EH (cell line): ENCODE measurements at places on chromosomes 16 and 17.

DNA sequence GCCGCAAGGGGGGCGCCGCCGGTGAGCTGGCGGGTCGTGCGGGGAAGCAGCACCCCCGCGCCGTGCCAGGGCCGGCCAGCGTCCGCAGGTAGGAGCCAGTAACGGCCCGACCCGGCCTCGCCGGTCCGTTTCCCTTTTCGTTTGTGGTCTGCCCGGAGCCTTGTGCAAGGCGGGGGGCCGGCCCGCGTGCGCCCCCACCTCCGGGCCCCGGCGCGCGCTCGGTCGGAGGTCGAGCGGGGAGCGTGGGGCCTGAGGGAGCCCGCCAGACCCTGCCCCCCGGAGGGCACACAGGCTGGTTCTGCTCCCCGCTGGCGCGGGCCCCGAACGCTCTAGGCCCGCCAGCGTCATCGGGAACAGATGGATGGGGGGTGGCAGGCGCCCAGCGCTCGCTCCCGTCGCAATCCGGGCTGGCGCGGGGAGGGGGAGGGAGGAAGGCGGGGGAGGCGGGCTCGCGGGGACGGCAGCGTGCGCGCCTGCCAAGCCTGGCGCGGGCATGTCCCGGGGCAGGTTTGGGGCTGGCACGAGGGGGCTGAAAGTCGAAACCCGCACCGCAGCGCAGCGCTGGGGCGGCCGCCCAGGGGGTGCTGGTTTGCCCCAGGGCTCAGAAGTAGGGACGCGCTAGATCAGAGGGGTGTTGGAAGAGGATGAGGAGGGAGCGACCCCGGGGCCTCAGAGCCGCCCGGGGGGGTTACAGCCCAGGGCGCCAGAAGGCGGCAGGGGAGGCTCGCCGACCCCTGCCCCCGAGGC, 1.5 kb upstream of the GSE1 start:
- DNase-seq: peak; percentile 85

DNA sequence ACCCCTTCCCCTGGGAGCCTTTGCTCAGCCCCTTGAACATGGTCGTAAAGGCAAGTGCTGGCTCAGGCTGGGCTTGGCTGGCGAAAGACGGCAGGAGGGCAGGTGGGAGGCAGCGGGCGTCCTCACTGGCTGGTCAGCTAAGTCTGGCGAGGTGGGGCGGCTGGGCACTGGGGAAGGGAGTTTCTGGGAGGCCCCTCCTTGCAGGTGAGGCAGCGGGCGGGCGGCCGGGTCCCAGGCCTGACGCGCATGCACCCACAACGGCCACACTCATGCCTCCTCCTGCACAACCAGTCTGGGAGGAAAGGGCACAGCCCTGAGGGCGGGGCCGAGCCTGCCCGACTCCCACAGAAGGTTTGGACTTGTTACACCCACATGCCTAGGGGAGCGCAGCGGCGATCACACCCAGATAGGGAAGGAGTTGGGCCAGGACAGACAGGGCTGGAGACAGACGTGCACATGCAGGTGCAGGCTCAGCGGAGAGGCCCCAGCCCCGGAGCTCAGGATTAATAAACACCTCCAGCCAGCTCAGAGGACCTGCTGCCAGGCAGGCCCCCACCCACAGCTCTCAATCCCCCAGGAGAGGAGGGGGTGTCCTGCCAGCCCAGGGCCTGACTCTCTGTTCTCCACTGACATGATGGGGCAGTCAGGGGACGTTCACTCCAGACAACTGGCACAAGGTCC, at the start of gene EVPL:
TSS of gene EVPL (minus strand) at position 148 of the 681 bp plus-strand sequence. CDS start at position 40, 108 bp downstream.
- no peak for DNase-seq

GRCh38 chr16:67449739-67450138, 18.8 kb downstream of the HSD11B2 start:
- DNase-seq: no peak

- no peak for DNase-seq
Observed at GRCh38 chr16:3085868-3086595, 13.1 kb downstream of the ZSCAN10 start.

DNA sequence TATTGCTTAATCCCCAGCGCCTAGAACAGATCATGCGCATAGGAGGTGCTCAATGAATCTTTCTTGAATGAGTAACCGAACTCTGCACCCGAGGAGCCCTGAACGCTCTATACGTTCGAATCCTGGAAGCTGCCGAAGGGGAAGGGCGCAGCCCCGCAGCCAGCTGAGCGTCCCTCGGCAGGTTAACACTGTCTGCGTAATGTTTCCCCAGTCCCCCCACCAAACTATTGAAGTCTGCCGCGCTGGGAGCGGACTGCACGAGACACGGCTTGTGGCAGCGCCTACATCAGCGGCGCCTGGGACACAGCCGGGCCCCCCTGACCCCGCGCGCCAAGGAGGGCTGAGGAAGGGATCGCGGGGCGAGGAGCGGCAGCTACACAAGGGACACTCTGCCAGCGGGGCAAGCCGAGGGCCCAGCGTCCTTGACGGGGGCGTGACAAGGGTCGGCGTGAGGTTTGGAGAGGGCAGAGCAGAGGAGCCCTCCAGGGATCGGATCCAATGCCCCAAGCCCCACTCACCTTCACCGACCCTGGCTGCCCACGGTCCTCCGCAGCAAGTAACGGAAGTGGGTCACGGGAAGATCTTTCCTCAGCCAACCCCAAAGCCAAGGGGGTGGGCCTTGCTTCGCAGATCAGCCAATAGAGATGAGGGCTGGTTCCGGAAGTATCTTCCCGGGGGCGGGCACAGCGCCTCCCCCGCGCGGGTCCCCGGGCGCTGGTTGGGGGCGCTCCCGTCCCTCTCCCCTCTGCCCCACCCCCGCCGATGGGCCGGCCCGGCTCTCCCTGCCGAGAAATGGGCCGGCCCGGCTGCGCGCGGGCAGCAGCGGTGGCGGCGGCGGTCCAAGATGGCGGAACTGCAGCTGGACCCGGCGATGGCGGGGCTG, at the start of the genes ATP5PD and KCTD2:
TSS of gene ATP5PD (minus strand) at position 563 of the 883 bp plus-strand sequence. CDS start 4,319 bp downstream, outside the sequence.
TSS of gene KCTD2 (plus strand) at position 819 of the 883 bp plus-strand sequence. CDS start at position 845, 26 bp downstream.
- peak; percentile 97 for DNase-seq

DNA sequence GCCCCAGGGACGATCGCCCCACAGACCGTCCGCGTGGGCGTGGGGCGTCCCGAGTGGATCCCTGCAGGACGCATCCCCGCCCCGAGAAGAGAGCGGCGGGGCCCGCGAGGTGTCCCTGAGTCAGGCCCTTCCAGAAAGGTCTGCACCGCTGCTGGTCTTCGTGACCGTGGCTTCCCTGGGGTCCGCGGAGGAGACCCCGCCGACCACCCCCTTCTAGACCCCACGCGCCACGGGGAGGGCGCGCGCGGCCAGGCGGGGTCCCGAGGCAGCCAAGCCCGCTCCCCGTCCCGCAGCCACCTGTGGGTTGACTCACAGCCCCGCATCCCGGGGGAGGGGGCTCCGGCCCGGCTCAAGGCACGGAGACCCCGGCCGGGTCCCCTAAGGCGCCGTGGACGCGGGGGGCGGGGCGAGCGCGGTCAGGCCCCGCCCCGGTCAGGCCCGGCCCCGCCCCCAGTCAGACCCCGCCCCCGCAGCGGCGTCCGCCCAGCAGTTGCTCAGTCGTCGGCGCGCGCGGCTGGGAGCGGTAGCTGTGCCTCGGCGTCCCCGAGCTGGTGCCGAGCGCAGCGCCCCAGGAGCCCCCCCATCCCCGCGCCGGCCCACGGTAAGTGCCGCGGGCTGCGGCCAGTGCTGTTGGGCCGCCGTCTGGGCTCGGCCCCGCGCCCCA, at the start of gene BAIAP3:
TSS of gene BAIAP3 (plus strand) at position 497 of the 664 bp plus-strand sequence. CDS start 4,905 bp downstream, outside the sequence.
- DNase-seq: peak; percentile 37

DNA sequence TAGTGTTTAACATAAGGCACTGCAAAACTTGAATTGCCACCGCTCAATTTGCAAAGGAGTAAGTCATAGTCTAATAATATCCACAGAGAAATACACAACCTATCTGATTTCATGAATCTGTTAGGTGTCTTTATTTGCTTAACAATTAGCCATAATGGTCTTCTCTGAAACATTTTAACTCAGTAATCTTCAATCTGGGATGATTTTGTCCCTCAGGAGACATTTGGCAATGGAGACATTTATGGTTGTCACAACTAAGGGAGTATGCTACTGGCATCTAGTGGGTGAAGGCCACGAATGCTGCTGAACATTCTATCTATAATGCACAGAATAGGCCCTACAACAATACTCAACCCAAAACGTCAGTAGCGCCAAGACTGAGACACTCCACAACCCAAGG, 4.3 kb downstream of the UBE2G1 start:
- DNase-seq: peak; percentile 15

- peak; percentile 11 for DNase-seq
Observed at GRCh38 chr16:49858200-49859124, 2.5 kb upstream of the ZNF423 start.

- no peak for DNase-seq
Observed at GRCh38 chr17:76388966-76389888, 4.8 kb downstream of the SPHK1 start.

DNA sequence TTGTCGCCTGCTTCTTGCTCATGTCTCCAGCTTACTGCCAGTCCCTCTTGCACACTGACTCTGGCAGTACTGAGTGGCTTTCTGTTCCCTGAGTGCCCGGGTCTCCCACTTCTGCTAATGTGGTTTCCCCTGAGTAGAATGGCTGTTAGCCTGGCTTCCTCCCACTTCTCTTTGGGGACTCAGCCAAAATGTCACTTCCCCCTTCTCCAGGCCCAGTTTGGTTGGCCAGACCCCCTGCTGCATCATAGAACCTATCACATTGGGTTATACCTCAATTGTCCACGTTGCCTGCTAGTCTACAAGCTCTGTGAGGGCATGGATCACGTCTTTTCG, 304.4 kb downstream of the HS3ST3B1 start:
- DNase-seq: no peak

DNA sequence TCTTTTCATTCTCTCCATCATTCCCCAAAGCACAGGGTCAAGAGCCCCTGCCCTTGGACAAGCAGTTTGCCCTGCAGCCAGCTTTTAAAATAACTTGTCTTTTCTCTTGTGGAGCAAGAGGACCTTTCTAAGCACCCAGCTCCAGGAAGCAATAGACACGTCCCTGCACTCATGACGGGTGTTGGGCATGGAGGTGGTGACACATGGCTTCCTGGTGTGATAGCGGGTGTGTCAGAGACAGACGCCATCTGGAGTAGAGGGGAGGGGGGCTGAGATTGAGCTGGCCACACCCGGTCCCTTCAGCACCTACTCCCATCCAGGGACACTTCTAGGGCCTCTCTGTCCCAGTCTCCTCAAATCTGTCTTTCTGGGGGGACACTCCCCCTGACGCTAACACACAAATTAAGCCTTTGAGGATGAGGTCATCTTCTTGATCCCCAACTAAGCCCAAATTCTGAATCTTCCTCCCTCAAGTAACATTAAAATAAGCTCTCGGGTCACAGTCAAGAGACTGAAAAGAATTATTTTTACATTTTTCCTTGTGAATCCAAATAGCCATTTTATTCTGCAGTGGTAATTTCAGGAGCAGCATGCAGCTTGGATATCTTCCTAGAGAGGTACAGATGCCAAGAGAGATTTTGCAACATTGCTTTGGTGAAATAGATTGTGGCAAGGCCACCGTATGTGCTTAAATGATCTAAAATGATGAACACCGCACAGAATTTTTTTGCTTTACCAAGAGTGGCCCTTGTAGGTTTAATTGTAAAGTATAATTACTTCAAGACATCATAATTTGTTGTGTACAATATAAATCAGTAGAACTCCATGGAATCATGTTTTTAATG, 216.6 kb upstream of the IRX3 start:
- DNase-seq: no peak

- peak; percentile 74 for DNase-seq
Observed at GRCh38 chr17:82848022-82848592, 8.3 kb upstream of the ZNF750 start.

DNA sequence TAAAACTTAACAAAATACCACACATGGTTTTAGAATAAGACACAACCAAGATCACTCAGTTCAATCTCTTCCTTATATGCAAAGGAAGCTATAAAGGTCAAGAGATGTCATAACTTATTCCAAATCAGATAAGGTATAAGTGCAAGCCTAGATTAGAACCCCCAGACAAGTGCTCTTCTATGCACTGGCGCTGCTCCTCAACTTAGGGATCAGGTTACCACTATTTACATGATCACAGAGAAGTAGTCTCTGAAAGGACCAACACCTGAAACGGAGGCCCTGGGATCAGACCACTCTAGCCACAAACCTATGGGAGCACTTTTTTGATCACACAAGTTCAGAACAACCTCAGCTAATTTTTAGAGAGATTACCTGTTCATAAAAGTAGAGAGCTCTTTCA, 16.6 kb downstream of the COPS3 start:
- no peak for DNase-seq

DNA sequence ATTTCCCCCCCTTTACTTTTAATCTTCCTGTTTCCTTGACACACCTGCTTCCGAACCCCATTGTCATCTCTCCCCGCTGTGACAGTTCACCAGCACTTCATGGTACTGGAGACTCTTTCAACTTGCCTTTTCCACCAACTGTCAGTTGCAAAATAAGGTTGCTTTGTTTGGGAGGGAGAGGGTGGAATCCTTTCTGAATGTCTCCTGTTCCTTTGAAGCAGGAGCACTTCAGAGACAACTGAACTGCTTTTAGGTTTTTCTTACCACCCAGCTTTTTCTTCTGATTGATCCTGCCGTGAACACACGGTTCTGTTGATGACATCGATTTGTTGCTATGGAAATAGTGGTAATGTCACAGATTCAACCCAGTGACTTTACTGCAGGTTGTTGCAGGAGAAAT, 42.0 kb downstream of the RPA1 start:
- no peak for DNase-seq

- peak; percentile 80 for DNase-seq
Observed at GRCh38 chr16:19831678-19832077, 53.0 kb downstream of the GPRC5B start.

GRCh38 chr17:76506408-76507345, 5.5 kb upstream of the RHBDF2 start:
- peak; percentile 70 for DNase-seq

DNA sequence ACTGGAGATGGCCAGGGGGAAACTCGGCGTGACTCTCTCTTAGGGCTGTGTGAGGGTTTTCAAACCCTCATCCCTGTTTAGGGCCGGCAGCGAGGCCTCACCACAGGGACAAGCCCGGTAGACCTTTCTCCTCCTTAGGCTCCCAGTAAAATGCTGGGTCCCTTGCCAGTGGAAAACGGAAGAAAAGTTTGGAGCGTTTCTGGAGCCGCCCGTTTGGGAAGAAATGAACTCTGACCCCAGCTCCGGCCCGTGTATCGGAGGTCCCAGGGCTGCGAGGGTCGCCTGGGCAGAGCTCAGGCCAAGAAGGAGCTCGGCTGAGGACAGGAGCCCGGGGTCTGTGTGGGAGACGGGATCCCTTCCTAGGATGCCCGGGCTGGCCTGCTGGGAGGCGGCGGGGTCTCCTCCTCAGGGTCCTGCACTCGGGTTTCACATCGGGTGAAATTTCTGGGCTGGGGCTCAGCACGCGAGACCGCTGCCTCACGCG, 23.2 kb downstream of the ZNF213 start:
- DNase-seq: peak; percentile 41

- DNase-seq: no peak
Observed at GRCh38 chr16:4703906-4704305, 10.5 kb downstream of the NUDT16L1 start.
